Activated B cell treated with CpG ODN at 0.5 μM for 24 hours (primary cell): ENCODE measurements at places on chromosomes 13 and 19. TPM values are rescaled to one million over a fixed set of nuclear protein-coding genes. Genes with fewer than 3 reads are reported as not detected.

Gene CEACAM4
- not detected in 2 replicates for total RNA-seq

Gene SELENOV
- not detected in 2 replicates for total RNA-seq

DNA sequence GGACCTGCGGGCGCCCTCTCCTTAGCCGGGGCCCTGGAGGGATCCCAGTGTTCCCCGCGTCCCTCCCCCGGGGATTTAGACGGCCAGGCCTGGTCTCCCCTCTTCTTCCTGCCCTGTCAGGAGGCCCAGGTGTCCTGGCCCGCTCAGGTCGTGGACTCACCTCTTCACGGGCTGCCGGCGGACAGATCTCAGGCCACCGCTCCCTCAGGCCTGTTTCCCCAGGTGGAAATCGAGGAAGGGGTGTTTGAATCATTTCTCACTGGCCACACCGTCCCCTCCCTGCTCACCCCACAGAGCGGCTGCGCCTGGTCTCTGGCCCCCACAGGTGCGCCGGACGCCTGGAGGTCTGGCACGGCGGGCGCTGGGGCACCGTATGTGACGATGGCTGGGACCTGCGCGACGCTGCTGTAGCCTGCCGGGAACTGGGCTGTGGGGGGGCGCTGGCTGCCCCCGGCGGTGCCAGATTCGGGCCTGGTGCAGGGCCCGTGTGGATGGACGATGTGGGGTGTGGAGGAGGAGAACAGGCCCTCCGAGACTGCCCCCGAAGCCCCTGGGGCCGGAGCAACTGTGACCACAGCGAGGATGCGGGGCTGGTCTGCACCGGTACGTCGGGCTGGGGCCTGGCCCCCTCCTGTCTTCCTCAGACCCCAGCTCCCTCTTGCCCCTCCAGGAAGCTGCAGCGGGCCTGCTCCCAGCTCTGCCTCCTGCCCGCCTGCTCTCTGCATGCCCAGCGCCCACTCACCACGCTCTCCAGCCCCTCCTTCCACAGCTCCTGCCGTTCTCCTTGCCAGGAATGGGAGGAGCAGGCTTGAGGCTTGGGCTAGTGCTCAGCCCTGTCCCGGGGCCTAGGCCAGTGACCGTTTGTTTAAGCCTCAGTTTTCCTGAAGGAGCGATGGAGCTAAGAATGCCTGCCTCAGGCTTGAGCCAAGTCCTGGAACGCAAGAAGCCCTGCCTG is 2.5 kb downstream of the SSC5D start:
- DNase-seq = no peak

DNA sequence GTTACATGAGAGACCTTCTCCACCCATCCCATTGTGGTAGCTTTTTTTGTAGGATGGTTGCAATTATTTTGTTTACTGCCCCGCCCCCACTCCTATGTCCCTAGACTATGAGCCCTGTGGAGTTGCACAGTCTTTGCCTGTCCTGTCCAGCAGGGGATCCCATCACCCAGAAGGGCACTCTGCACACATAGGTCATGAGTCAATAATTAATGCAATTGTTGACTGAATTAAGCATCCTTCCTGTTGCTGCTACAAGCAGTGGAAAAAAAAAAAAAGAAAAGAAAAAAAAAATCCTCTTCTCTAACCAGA is 14.2 kb downstream of the C19orf81 start:
- DNase-seq = no peak

Gene CLDN10
- not detected in 2 replicates for total RNA-seq

Gene CBY2
- total RNA-seq = not detected in 2 replicates

DNA sequence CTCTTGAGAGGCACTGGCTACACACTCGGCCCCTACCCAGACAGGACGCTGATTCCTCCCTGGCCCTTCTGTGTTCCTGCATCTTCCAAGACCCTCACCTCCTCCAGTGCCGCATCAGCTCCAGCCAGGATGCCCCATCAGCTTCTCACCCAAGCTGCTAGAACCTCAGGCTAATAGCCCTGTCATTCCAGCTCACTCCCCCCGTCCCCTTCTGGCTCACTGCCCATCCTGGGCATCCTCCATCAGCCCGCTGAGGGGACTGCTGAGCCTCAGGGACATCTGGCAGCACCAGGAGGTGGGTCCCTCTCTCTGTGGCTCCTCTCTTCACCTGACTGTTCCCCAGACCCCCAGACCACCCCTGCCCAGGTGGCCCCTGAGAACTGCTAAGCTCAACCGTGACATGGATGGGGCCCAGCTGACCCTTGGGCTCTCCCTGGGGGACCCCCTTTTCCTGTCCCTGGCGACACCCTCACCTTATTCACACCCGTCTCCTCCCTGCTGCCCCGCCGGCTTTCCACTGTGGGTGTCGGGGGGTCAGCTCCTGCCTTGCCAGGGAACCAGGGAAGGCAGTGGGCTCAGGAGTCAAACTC is 4.8 kb downstream of the FFAR3 start:
- DNase-seq = no peak

DNA sequence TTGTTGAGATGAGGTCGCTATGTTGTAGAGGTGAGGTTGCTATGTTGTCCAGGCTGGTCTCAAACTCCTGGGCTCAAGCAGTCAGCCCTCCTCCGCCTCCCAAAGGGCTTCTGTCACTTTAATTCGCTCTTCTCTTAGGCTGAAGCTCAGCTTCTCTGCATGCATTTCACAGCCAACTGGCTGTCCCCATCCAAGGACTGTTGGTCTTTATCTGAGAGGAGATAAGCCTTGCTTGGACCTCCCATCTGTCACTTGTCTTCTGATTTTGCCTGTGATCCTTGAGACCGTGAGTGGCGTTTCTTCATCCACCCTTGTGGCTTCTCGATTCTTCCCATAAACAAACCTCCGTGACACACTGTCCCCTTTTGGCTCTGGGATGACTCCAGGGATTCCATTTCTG is 24.4 kb downstream of the CERS1 start:
- DNase-seq = no peak

Gene ZNF442
- 6.9 and 8.7 TPM in 2 replicates for total RNA-seq

GRCh38 chr19:1860042-1860775 is 3.2 kb downstream of the KLF16 start:
- DNase-seq = no peak

Gene LHFPL6
- total RNA-seq = 0.13 and 0.20 TPM in 2 replicates

DNA sequence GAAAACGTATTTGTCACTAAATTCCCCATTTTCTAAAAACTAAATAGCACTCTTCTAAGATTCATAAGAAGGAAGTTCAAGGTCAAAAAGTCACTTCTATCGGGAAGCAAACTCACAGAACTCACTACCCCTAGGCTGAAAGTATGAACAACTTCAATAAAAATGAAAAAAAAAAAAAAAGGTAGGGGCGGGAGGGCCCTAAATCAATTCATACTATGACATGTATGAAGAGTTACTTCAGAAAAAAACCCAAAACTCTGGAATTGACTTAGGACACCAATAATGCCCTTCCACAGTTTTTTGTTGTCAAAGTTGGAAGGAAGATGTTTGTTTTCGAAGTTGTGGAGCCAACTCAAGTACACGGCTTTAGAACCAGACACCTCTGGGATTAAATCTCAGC is 1.1 kb downstream of the SUCLA2 start:
- DNase-seq = no peak

Gene LILRA6
- total RNA-seq = not detected in 2 replicates

GRCh38 chr19:46945694-46946489 is 73.7 kb upstream of the NPAS1 start:
- no peak for DNase-seq

Gene NCAN
- not detected in 2 replicates for total RNA-seq

DNA sequence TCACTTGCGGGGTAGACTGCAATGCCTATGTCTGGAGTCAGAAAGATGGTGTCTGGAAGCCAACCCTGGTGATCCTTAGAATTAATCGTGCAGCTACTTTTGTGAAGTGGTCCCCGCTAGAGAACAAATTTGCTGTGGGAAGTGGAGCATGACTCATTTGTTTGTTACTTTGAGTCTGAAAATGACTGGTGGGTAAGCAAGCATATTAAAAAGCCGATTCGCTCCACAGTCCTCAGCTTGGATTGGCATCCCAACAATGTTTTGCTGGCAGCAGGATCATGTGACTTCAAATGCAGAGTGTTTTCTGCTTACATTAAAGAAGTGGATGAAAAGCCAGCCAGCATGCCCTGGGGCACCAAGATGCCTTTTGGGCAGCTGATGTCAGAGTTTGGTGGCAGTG is 9.5 kb upstream of the ERVV-1 start:
- DNase-seq = no peak

- peak; percentile 49 for DNase-seq
These were observed 3.0 kb downstream of the HPN start for GRCh38 chr19:35044317-35045117.

Gene MAP4K1
- total RNA-seq = 379 and 388 TPM in 2 replicates

GRCh38 chr19:16575861-16576689 is 3.9 kb upstream of the SLC35E1 start:
- no peak for DNase-seq

Gene TMEM221
- total RNA-seq = not detected in 2 replicates

- no peak for DNase-seq
These were observed 29.6 kb upstream of the KLF2 start for GRCh38 chr19:16295057-16295456.

GRCh38 chr19:7098701-7099596 is 29.4 kb downstream of the ZNF557 start:
- peak; percentile 86 for DNase-seq

GRCh38 chr13:77124423-77124822 is 97.5 kb upstream of the FBXL3 start:
- no peak for DNase-seq

DNA sequence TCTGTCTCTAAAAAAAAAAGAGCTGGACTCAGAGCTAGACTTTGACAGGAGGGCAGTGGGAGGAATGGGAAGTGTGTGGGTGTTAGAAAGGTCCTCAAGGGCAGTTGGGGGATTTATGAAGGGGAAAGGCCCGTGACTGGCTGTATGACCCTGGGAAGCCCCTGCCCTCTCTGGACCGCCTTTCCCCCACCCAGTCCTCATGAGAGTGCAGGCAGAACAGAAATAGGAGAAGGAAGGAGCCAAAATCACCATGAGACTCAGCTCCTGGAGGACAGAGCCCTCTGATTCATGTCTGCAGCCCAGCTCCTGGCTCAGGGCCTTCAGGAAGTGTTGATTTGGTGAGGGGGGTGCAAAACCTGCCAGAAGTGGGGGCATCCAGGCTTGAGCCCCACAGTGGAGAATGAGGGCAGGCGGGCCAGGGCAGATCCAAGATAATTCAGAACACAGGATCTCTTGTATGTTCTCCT is 8.7 kb upstream of the SMG9 start:
- no peak for DNase-seq

Gene NXNL1
- total RNA-seq = not detected in 2 replicates

- no peak for DNase-seq
These were observed 195.5 kb downstream of the KATNAL1 start for GRCh38 chr13:30111810-30112209.

GRCh38 chr19:17235971-17236777 is 9.5 kb downstream of the NR2F6 start:
- no peak for DNase-seq

DNA sequence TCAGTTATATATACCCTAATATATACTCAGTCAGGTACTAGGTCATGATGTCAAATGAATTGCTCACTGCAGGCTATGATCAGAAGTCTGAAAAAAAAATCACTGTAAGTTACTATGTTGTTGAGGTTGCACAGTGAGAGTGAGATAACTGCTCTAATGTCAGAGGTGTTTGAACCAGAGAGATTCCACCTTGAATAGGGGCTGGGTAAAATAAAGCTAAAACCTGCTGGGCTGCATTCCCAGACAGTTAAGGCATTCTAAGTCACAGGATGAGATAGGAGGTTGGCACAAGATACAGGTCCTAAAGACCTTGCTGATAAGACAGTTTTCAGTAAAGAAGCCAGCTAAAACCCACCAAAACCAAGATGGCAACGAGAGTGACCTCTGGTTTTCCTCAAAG is 10.2 kb downstream of the EPSTI1 start:
- DNase-seq = no peak

Gene S1PR5
- total RNA-seq = 0.12 TPM in 1 of 2 replicates, not detected in the other

Gene IGFL2
- total RNA-seq = not detected in 2 replicates

GRCh38 chr19:9073806-9074205 is 13.1 kb upstream of the OR1M1 start:
- DNase-seq = no peak

DNA sequence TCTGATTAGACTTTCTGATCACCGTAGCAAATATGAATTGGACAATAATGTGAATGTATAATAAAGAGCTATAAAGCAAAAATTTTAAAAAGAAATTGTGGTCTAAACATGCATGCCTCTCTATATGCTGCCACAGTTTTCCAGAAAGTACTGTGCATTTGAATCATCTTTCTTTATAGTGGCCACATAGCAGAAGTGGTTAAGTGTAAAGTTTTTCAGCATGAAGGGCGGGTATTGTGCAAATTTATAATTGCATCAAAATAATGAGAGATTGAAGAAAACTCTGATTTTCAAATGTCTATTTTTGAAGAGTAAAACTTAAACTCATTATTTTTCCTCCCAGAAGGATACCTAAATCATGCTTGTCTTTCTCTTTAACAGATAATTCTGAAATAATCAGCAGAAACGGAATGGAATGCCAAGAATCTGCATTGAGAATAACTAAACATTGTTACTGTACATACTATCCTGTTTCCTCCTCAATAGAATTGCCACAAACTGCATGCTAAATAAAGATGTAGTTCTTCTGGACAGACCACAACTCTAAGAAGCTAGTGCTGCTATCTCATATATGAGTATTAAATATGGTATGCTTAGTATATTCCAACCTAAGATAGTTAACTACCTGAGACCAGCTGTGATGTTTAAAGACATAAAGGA is 42.9 kb upstream of the RAP2A start:
- no peak for DNase-seq

Gene APOC1
- total RNA-seq = 1.2 and 1.7 TPM in 2 replicates

DNA sequence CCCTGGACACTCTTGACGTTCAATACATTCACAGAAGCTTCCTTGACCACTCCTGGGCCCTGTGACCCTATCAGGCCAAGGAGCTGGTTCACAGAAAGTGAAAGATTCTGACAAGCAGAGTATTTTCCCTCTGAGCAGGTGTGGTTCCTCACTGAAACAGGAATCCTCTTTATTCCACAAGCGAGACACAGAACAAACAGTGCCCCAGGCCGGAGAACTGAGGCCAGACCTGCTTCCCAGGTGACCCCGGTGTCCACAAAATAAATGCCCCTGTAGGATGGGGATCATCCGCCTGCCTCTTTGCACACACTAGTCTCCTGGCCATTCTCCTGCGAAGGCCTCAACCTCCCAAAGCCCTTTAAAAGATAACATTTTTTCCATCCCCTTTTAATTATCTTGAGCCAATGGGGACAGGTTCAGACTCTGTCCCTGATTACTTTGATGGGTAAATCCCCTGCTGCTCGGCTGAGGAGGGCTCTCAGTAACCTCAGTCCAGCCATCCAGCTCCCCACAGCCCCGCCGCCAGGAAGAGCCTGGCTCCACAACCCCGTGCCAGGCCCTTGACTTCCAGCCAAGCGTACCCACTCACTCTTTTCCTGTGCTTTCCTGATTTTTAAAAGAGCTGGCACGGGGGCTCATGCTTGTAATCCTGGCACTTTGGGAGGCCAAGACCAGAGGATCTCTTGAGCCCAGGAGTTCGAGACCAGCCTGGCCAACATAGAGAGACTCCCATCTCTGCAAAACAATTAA is 129.1 kb downstream of the FOXO1 start:
- DNase-seq = no peak

Gene SYNGR4
- not detected in 2 replicates for total RNA-seq

Gene ACP7
- not detected in 2 replicates for total RNA-seq

Gene SLITRK6
- not detected in 2 replicates for total RNA-seq
